H1 (cell line): ENCODE measurements at places on chromosomes 6 and 20.

DNA sequence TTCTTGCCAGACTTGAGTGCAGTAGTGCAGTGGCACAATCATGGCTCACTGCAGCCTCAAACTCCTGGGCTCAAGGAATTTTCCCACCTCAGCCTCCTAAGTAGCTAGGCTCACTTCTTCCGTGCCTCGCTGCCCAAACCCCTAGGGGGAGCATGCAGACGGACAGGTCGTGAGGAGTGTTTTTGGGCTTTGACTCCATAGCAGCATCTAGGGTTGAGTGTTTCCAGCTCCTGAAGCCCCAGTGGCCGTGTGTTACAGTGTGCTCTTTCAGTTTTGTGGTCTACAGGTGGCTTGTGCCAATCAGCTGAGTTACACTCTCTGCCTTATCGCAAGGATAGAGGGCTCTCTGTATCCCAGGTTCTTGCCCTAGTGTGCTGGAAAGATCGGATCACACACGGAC, 33.4 kb downstream of the NCOA3 start:
- H3K4me3 ChIP-seq = no peak overlapping the region
- H3K36me3 ChIP-seq = no peaks in the 10 kb centered on the region
- DNase-seq = peak; percentile 50

DNA sequence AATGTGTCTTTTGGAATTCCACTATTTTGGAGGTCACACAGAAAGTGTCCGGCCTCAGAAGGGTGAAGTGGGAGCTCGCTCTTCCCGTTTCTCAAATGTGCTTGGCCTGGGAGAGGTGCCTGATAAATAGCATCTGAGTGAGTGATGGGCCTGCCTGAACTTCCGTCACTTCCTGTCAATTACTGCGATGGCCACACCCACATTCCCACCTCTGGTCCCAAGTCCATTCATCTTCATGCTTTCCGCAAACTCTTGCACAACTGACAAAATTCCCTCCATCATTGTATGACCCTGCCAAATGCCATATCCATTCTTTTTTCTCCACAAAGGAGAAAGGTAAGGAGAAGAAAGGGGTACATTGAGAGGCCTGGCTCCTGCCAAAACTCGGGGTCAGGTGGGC, 169.0 kb downstream of the QKI start:
- no peaks in the 10 kb centered on the region for H3K27me3 ChIP-seq
- no peak overlapping the region for H3K27ac ChIP-seq
- H3K36me3 ChIP-seq = no peaks in the 10 kb centered on the region
- no peak overlapping the region for H3K4me3 ChIP-seq
- peaks cover 3% of the 10 kb centered on the region for H3K4me1 ChIP-seq
- no peak for DNase-seq

- peak overlapping the region; percentile 95 for H3K4me3 ChIP-seq
- H3K4me1 ChIP-seq = peaks cover 4% of the 10 kb centered on the region; the same call in 1 of the 2 replicates
- H3K36me3 ChIP-seq = peaks cover 13% of the 10 kb centered on the region
- H3K27ac ChIP-seq = peak overlapping the region; percentile 78; the same call in 1 of the 2 replicates
- DNase-seq = no peak
Observed at GRCh38 chr20:36606158-36607066, 833 bp downstream of the RAB5IF start.

GRCh38 chr6:107399935-107400334, 59.4 kb downstream of the PDSS2 start:
- H3K27me3 ChIP-seq = no peaks in the 10 kb centered on the region
- DNase-seq = no peak
- no peak overlapping the region for H3K4me3 ChIP-seq
- H3K4me1 ChIP-seq = no peaks in the 10 kb centered on the region
- no peaks in the 10 kb centered on the region for H3K36me3 ChIP-seq
- no peak overlapping the region for H3K27ac ChIP-seq

GRCh38 chr6:137536104-137536773, 42.0 kb upstream of the OLIG3 start:
- no peaks in the 10 kb centered on the region for H3K36me3 ChIP-seq
- no peak for DNase-seq
- H3K27ac ChIP-seq = no peak overlapping the region
- no peaks in the 10 kb centered on the region for H3K27me3 ChIP-seq
- no peaks in the 10 kb centered on the region; the same call in 1 of the 2 replicates for H3K4me1 ChIP-seq

GRCh38 chr6:53858913-53859312, 64.1 kb downstream of the LRRC1 start:
- no peak for DNase-seq
- peaks cover 4% of the 10 kb centered on the region; the same call in 1 of the 2 replicates for H3K4me1 ChIP-seq
- no peak overlapping the region for H3K27ac ChIP-seq
- no peaks in the 10 kb centered on the region for H3K36me3 ChIP-seq
- no peak overlapping the region for H3K4me3 ChIP-seq

DNA sequence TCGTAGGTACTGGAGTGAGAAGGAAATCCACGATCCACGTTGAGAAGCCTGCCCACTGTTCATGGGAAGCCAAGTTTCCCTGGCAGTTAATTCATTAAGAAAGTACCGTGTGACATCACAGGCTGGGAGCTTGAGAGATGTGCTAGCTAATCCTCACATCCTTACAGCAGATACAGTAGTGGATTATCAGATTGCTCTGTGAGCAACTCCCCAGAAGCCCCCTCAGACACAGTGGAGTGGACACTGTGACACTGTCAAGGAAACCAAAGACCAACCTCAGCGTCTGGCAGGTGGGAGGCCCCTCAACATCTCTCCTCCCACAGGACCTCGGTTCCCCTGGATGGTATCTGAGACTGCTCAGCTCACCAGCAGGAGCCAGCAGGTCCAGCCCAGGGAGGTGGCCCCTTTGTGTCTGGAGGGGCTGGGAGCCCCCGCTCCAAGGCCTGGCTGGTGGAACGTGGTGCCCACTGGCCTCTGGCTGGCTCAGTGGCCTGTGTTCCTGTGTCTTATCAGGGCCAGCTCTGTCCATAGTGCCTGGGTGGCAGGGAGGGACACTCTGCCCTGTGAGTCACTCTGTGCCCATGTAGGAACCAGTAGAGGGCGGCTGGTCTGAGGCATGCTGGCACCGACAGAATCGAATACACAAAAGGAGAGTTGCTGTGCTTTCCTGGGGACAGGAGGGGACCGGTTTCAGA, 7.2 kb downstream of the PYGB start:
- H3K27me3 ChIP-seq = no peaks in the 10 kb centered on the region
- no peak overlapping the region for H3K27ac ChIP-seq
- no peak overlapping the region for H3K4me3 ChIP-seq

DNA sequence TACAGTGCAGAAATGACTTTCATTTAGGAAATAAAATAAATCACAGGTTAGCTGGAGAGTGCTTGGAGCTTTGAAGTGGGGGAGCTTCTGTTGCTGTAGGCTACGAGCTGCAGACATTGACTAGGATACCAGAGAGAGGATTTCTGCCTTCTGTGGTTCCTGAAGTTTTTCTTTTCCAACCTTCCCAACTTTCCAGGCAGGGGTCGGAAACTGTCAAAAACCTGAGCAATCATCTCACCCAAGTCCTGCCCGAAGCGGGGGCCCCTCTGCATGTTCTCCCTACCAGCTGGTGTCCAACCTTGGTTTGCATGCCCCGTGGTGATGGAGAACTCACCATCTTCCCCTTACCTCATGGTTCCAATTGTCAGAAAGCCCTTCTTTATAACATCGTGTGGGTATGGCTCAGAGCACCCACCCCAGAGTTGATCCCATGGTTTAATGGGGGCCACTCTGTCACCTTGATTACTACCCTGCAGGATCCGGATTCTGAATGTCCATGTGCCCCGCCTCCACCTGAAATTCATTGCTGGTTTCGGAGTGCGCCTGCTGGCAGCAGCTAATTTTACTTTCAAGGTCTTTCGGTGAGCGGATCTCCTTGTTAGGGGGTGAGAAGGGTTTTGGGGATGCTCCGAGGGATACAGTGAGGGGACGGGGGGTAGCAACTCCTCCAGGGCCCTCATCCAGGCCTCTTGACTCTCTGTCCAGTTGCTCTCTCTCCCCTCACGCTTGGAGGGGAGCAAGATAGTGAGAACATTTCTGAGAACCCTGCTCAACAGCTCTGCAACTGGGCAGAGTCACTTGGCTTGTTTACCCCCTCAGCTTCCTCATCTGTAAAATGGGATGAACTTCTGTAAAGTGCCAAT, 5.1 kb downstream of the BPIFB2 start:
- H3K4me3 ChIP-seq = no peak overlapping the region
- H3K36me3 ChIP-seq = no peaks in the 10 kb centered on the region
- DNase-seq = no peak
- H3K27ac ChIP-seq = no peak overlapping the region
- H3K4me1 ChIP-seq = no peaks in the 10 kb centered on the region
- no peaks in the 10 kb centered on the region for H3K27me3 ChIP-seq

DNA sequence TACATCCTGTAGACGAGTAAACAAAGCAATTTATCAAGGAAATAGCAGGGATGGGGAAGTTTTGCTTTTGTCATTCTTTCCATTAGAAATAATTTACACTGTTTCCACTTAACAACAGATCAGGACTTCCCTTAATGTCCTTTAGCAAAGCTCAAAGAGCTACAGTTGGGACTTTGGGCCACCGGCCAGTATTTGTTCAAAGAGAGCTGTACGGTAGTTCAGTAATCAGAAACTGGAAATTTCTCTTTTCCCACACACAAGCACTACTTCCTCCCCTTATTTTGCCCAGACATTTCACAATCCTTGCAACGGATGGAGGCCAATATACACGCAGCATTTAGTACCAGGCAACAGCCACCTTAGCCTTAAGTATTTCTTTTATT, 12.1 kb upstream of the HINT3 start:
- no peak overlapping the region for H3K4me3 ChIP-seq
- no peaks in the 10 kb centered on the region for H3K36me3 ChIP-seq
- no peak for DNase-seq
- H3K27me3 ChIP-seq = no peaks in the 10 kb centered on the region; the same call in 1 of the 2 replicates
- no peaks in the 10 kb centered on the region for H3K4me1 ChIP-seq

GRCh38 chr6:143223895-143224294, 163.2 kb downstream of the AIG1 start:
- no peaks in the 10 kb centered on the region for H3K36me3 ChIP-seq
- H3K27ac ChIP-seq = no peak overlapping the region
- no peaks in the 10 kb centered on the region for H3K4me1 ChIP-seq
- no peak for DNase-seq

- no peak for DNase-seq
- H3K27me3 ChIP-seq = no peaks in the 10 kb centered on the region
- no peaks in the 10 kb centered on the region for H3K36me3 ChIP-seq
- H3K4me1 ChIP-seq = peaks cover 20% of the 10 kb centered on the region
Observed at GRCh38 chr6:114010540-114010939, 39.6 kb upstream of the HDAC2 start.

DNA sequence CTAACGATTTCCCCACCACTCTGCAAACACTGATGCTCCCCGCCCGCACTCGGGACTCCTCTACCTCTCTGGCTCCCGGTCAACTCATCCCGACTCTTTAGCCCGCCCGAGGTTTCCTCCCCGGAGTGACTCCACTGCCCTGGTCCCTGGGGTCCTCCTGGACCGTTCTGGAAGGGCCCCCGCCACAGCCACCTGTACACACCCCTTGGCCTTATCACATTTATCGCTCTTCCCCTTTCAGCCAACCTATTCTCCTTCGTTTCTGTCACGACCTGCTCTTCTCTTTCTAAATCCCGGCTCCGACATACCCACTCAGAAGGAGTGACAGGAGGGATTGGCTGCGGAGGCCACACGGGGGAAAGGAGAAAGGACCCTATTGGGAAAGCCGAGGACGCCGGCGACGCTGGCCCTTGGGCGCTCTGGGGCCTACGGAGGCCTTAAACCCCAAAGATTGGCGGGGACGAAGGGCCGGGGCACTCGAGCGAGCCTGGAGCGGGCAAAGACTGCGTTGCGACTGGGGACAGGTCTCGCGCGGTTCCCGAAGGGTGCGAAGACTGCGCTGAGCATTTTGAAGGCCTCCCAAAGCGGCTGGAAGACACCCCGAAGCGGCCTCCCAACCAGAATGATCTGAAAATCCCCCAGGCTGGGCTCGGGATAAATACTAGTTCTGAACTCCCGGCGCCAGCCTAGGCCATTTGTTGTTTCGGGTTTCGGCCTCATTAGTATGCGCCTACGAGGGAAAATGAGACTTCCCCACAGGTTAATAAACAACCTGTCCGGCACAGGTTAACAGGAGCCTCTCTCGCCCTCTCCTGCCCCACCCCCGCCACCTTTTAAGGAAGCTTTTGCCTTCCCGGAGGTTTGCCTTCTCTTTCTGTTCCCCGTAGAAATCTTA, 9.2 kb downstream of the SIM1 start:
- H3K4me3 ChIP-seq = peak overlapping the region; percentile 34
- no peaks in the 10 kb centered on the region for H3K36me3 ChIP-seq
- H3K27ac ChIP-seq = no peak overlapping the region
- DNase-seq = peak; percentile 69
- peaks cover 95% of the 10 kb centered on the region for H3K27me3 ChIP-seq

DNA sequence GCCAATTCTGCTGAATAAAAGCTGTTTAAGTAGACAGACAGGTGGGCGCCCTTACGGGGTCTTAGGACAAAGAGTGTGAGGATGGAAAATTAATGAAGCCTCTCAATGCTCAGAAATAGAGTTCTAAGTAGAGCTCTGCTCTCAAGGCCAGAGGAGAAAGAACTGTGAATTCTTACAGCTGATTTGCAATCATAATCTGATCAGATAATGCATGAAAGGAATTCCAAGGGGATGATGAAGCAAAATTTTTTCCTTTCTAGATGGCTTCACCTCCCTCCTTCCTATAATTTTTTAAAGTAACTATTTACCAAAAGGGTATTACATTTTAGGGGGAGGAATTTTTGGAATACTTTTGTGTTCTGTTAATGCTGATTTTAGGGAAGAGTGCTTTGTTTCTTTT, 308.1 kb upstream of the HS3ST5 start:
- no peak for DNase-seq
- no peak overlapping the region for H3K27ac ChIP-seq

GRCh38 chr6:135180542-135181332, at the start of gene MYB:
Gene MYB, plus strand, starts transcription at chr6:135181308. Its CDS starts 206 bp downstream, at chr6:135181514.
- peak within 1 kb of the TSS; percentile 74 for H3K4me3 ChIP-seq
- H3K36me3 ChIP-seq = no peaks in the 10 kb centered on the region
- H3K27me3 ChIP-seq = peaks cover 26% of the 10 kb centered on the region
- peak within 1 kb of the TSS; percentile 32; the same call in 1 of the 2 replicates for H3K27ac ChIP-seq
- peak; percentile 81 for DNase-seq

DNA sequence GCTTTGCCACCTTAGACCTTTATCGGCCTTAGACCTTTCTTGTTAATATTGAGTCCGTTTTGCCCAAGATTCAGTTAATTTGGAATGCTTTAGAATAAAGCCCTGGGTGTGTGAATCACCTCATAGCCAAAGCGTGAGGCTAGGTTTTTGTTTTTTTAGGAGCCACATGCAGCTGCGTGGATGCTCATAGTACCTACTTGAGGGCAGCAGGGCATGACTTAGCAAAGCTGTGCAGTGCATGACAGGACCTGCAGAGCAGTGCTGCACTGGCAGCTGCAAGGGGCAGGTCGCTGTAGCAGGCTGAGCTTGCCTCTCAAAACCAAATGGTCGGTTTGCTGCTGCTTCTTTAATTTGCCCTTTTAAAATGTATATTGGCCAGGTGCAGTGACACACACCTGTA, 116.1 kb downstream of the JAG1 start:
- no peak overlapping the region for H3K4me3 ChIP-seq
- H3K27ac ChIP-seq = no peak overlapping the region
- H3K36me3 ChIP-seq = no peaks in the 10 kb centered on the region
- DNase-seq = no peak
